ENCODE measurements at places on chromosomes 6 and 20.

- DNase-seq = no peak
Observed at GRCh38 chr20:48706116-48706656, 121.6 kb downstream of the PREX1 start.

- no peak for DNase-seq
Observed at GRCh38 chr20:8435285-8436035, 303.4 kb downstream of the PLCB1 start.

GRCh38 chr6:37099442-37099841 lies 70.5 kb upstream of the PIM1 start:
- no peak for DNase-seq

DNA sequence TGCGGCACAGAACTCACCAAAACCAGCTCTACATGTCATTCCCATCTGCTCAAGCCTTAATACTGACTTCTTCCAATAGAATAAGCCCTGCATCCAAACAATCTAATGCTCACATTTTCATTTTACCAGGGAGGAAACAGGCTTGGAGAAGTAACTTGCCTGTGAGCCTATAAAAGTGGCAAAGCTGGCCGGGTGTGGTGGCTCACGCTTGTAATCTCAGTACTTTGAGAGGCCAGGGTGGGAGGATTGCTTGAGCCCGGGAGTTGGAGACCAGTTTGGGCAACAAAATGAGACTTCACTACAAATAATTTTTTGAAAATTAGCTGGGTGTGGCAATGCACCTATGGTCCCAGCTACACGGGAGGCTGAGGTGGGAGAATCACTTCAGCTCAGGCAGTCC lies 133.7 kb downstream of the LY86 start:
- DNase-seq = no peak

Measured in activated naive CD4-positive, alpha-beta T cell treated with Interleukin-2 at 50 U/mL for 16 hours (primary cell).